Stimulated activated CD8-positive, alpha-beta memory T cell treated with anti-CD3 and anti-CD28 coated beads, Interleukin-4, amount 100 ng/mL, for 4 hours (primary cell): ENCODE measurements at places on chromosomes 7 and 10.

DNA sequence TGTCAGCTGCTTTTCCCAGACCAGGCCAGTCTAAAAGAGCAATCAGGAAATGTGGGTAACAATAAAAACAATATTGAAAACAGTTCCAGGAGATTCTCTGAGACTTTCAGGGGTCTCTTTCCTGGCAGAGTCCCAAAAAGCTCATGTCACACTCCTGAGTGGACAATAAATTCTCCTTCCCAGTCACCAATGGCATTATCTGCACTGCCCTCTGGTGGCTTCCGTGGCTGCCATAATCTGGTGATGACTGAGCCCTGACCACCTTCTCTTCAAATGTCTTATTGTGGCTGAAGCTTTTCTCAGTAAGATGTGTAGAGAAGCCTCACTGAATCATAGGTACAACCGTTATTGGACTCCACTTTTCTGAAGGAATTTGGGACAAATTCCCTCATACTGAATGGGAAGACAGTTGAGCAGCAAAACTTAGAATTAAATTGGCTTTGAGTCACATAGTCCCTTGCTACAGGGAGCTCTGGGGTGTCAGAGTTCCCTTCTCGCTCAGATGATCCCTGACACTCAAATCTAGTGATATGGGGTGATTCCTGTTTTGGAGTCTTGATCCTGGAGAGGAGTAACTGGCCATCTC lies 24.4 kb upstream of the ASAH2 start:
- DNase-seq: no peak

GRCh38 chr10:129500617-129501339 lies 33.7 kb downstream of the MGMT start:
- DNase-seq: no peak

- no peak for DNase-seq
Observed at GRCh38 chr10:79610601-79611191, at the start of gene SFTPA1. Gene SFTPA1, plus strand, starts transcription at chr10:79610939. Its CDS starts 887 bp downstream, at chr10:79611826.

- no peak for DNase-seq
Observed at GRCh38 chr7:99375070-99375807, 709 bp downstream of the ARPC1B start.

DNA sequence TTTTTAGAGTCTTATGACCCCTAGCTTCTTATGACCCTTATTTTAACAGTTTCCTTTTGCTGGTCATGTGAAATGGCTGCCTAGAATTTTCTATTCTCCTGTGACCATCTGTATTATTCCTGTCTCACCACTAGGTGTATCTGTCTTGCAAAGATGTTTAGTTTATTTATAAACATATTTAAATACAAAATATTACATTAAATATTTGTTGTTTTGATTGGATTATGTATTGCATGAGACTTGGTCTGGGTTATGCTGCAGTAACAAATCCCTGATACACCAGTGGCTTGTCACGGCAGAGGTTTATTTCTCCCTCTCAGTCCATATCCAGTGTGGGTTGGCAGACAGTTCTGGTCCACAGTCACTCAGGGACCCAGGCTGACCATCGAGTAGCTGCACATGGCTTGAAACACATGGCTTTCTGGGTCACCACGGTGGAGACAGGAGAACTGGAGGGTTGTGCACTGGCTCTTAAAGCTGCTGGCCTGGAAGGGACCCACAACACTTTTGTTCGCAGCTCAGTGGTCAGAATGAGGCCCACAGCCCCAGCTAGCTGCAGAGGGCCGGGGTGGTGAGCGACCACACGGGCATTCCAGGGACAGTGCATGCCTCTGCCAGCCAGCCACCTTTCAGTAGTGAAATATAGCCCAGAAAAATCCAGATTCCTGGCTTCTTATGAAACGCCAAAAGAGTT lies 7.4 kb downstream of the RASSF4 start:
- no peak for DNase-seq

- DNase-seq: no peak
Observed at GRCh38 chr10:36759141-36759805, 366.1 kb upstream of the ANKRD30A start.

DNA sequence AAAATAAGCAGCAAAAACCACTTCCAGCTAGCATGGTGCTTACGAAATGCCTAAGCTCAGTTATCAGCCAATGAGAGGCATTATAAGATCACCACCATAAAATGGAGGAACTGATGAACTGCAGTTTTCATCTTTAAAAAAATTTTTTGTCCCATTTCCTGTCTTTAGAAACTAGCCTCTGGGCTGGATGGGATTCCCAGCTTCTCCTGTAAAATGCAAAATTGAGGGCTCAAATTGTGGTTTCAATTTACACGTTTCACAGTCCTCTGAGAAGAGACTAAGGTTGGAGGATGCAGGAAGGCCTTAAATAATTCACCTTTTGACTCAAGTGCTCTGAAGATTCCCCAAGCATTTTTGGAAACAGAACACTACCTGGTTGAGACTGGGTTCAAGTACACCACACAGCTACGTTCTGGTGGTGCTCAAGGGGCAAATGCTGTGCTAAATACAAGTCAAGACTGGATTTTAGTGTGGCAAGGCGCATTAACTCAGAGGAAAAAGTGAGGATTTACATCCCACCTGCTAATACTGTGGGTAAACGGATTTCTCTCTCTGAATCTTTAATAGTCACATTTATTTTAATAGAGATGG lies 951 bp downstream of the ZNF25 start:
- DNase-seq: no peak

DNA sequence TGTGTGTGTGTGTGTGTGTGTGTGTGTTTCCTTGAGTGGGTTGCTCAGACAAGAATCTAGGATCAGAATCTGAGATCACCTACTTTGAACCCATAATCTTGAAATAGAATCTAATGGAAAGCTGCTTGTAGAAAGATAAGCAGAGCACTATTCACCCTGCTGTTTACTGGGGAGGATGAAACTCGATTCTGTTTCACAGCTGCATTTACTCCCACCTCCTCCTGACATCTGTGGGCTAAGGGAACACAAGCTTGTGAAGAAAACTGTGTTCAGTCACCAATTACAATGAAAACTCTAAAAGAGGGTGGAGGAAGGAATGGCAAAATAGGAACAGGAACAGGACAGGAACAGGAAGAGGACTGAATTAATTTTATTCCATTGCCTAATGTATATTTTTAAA lies 269.5 kb downstream of the TSPAN12 start:
- DNase-seq: no peak

DNA sequence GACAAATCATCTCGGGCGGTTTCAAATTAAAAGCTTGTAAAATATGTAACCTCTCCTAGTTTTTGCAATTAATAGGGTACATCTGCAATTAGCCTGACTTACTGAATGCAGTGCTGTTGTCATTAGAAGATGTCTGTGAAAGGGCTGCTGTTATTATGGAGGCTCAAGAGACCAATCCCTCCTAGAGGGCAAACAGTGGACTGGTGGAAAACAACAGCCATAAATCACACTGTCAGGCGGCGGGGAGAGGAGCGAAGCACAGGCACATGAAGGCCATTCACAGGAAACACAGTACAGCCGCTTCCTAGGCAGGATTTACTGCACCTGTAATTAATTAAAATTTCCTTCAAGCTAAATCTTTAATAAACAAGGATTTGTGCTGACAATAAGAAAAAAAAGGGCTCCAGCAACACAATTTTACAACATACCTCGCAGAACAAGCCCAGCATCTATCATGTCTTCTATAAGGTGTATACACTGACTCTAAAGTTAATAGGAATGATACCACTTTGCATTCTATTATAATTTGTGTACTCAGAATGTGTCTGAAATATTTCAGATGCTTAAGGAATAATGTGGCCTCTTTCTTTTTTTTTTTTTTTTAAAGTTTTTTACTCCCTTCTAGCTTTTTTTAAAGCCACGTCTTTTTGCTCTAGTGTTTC lies 50.7 kb downstream of the ERCC6 start:
- DNase-seq: no peak

DNA sequence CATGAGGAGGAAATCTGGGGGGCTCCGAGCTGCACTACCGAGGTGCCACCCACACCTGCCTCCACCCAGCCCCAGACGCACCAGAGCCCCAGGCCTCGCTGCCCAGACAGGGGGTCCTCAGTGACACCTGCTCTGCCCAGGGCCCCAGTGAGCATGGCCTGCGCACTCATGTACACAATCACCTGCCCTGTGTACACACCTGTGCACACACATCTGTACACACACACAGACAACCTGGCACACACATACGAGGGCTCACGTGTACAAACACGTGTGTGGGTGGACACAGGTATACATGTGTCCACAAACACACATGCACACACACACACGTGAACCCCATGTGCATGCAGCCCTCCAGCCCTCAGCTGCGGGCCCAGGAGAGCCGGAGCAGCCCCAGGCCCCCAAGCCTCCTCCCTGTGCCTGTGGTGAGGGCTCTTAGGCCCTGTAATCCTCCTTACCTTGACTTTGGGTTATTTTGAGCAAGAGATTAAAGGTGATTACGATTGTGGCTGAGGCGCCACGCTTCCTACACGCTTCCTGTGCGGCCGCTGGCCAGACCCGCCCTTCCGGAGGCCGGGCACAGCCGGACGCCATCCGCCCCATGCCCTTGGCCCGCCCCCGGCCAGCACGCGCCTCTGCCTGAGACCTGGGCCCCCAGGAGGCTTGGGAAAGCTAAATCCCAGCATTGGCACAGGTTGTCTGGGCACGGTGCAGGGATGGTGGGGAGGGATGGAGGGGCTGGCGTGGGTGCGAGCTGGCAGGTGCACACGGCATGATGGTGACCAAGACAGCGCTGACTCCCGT lies 71.9 kb downstream of the ELFN1 start:
- no peak for DNase-seq

DNA sequence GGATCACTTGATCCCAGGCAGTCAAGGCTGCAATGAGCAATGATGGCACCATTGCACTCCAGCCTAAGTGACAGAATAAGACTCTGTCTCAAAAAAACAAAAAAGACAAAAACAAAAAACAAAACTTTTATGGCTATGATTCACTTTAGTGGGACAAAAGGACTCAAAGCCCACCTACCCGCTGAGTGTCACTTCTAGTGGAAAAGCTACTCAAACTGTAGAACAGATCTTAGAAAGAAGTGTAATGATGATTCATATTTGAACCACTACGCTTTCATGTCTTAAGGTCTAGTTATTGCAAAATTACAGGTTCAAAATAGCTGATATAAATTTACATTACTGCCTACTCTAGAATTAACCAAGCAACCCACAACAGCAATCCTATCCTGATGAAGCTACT lies 47.1 kb upstream of the OTUD1 start:
- no peak for DNase-seq

DNA sequence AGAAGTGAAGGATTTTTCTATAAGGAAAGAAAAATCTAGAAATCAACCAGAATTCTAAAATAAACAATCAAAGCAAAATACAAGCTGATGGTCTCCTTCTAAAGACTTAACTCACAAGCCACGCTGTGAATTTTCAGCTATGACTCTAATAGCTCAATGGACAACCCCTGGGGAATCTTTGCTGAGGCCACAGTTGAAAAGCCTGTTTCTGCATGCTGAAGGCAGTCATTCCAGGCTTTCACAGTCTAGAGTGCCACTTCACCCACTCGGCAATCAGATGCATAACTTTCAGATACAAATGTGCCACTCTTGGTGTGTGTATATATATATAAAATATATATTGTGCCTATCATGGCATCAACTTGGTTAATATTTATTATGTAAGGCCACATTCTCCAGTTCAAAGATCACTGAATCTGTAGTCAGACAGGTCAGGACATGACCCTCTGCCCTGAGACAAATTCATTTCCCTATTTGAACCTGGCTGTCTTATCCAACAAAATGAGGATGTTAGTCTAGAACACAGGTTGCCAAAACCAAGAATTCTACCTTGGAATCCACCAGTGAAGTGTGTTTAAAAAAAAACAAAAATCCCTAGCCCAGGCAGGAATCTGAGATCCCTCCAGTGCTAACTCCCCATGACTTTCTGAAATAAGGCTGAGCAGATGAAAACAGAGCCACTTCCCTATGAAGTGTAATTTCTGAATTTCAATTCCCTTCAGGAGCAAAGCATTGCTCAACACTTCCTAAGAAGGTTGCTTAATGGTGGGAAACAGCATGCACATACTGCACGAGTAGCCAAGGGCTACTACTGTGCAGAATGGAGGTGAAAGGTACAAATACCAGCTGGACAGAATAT lies 9.9 kb downstream of the LIPA start:
- no peak for DNase-seq

DNA sequence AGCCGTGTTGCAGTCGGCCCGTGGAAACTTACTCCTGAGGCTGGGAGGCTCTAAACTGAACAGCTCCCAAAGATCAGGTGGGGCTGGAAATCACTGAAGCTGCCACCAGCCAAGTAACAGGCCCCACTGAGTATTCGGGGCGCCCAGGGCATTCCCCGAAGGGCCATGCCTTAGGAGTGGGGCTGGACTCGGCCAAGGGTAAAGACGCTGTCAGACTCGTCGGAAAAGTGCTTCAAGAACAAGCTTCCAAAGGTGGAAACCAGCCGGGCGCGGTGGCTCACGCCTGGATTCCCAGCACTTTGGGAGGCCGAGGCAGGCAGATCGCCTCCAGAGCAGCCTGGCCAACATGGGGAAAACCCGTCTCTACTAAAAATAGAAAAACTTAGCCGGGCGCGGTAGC lies 102.8 kb downstream of the GALNT11 start:
- no peak for DNase-seq

- no peak for DNase-seq
Observed at GRCh38 chr10:33193701-33194521, 140.6 kb downstream of the NRP1 start.

- DNase-seq: no peak
Observed at GRCh38 chr7:82441669-82442478, 1.7 kb downstream of the CACNA2D1 start.

GRCh38 chr7:129115676-129116075 lies 28.8 kb upstream of the TSPAN33 start:
- DNase-seq: no peak

GRCh38 chr10:32577448-32577847 lies 131.5 kb downstream of the CCDC7 start:
- DNase-seq: no peak

GRCh38 chr7:154302380-154302779 lies 250.2 kb downstream of the DPP6 start:
- DNase-seq: no peak

DNA sequence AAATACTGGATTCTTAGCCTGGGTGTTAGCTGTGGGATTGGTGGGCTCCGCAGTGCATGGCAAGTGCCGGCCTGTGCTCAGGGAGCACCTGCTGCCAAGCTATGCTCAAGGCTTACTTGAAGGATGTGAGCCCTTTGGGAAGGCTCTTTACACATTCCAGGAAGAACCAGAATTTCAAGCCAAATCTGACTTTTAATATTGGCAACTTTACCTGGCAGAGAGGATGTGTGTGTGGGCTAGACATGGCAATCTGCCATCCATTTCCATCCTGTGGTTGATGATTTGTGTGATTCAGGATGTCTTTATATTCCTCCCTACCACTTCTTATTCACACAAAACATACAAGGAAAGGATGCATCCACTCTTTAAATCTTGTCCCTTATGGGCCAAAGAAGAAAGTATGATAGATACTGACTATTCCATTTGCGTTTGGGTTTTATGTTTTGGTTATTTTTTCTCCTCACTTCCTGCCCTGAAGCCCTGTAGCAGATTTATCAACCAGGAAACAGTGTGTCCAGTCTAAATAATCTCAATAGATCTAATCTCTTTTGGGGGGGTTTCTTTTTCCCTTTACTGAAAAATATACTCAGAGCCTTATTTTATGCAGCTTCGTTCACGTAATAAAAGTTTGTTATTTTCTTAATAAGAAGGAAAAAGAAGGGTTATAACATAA lies 247.1 kb downstream of the COBL start:
- no peak for DNase-seq

- DNase-seq: no peak
Observed at GRCh38 chr10:117689566-117689965, 147.0 kb downstream of the EMX2 start.
